Occipital lobe (tissue), 3 donors: ENCODE measurements at places on chromosomes 3 and 15. TPM values are rescaled to one million over a fixed set of nuclear protein-coding genes. Genes with fewer than 3 reads are reported as not detected.
A peak's percentile ranks its signal among the peaks of the same experiment; 100 is the strongest.

GRCh38 chr15:87032295-87032694 is 952.6 kb downstream of the AGBL1 start:
- DNase-seq = no peak

Gene WDR72
- total RNA-seq = 0.16 TPM

DNA sequence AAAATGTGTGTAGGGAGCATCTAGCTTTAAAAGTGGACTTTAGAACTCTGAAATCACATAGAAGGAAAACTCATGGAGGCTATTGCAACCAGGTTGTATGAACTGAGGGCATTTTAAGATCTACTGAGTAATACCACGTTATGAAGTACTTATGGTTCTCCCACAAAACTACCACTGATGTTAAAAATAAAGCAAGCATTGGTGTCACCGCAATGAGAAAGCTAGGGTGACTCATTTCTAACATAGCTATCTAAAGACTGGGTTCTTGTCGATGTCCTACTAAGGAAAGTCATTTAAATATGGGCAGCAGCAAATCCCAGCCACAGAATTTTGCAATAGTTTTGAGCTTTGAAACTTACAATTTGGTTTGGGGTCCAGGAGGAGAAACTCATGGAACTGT is 584.8 kb downstream of the DIPK2A start:
- DNase-seq = no peak

Gene RIOX2
- 17.5 TPM for total RNA-seq

Gene STRIT1
- total RNA-seq = not detected

Gene MASP1
- 17.2 TPM for total RNA-seq

Gene CD86
- total RNA-seq = 1.7 TPM

GRCh38 chr15:66459818-66460615 is 37.5 kb downstream of the SNAPC5 start:
- no peak for DNase-seq

Gene TLR9
- total RNA-seq = under 0.01 TPM

Gene GOLGA6C
- not detected for total RNA-seq

GRCh38 chr15:66298803-66299251 is 5.5 kb downstream of the DIS3L start:
- DNase-seq = no peak

Gene MPI
- total RNA-seq = 37.9 TPM

GRCh38 chr3:50237754-50238548 is 1.9 kb downstream of the GNAI2 start:
- peak; percentile 58 for DNase-seq

DNA sequence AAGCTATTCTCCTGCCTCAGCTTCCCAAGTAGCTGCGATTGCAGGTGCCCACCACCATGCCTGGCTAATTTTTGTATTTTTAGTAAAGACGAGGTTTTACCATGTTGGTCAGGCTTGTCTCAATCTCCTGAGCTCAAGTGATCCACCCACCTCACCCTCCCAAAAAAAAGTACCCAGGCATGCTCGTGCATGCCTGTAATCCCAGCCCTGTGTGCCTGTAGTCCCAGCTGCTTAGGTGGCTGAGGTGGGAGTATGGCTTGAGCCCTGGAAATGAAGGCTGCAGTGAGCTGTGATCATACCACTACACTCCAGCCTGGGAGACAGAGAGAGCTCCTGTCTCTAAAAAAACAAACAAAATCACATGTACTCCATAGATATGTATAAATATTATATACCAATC is 176.5 kb downstream of the SOX2 start:
- DNase-seq = no peak

GRCh38 chr3:16181361-16181760 is 6.9 kb downstream of the GALNT15 start:
- DNase-seq = no peak

Gene NRG4
- total RNA-seq = not detected

DNA sequence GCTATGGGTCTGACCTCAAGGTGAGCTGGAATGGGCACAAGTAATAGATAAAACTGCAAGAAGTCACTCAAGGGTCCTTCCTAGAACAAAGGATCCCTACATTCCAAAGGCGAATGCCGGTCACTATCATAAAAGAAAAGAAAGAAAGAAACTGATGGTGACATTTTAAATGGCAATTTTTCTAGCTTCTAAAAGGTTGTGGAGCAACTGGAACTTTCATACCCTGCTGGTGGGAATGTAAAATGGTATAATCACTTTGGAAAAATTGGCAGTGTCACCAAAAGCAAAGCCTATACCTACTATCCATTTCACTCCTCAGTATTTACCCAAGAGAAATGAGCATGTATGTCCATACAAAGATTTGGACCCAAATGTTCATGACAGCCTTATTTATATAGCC is 4.2 kb downstream of the CCRL2 start:
- DNase-seq = no peak

Gene TMEM202
- not detected for total RNA-seq

DNA sequence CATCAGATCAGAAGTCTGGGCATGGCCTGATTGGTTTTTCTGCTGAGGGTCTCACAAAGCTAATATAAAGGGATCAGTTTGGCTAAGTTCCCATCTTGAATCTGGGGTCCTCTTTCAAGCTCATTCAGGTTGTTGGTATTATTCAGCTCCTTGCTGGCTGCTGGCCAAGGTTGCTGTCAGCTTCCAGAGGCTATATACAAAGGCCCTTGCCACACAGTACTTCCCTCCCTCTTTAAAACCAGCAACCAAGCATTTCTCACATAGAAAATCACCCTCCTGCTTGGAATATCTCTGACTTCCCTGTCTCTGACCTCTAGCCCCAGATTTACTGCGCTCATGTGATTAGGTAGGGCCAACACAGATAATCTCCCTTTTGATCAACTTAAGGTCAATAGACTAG is 442.9 kb downstream of the ERC2 start:
- DNase-seq = no peak

GRCh38 chr3:50470658-50471057 is 32.8 kb downstream of the CACNA2D2 start:
- no peak for DNase-seq
